ENCODE measurements at places on chromosomes 1 and 21.
A peak's percentile ranks its signal among the peaks of the same experiment; 100 is the strongest.

DNA sequence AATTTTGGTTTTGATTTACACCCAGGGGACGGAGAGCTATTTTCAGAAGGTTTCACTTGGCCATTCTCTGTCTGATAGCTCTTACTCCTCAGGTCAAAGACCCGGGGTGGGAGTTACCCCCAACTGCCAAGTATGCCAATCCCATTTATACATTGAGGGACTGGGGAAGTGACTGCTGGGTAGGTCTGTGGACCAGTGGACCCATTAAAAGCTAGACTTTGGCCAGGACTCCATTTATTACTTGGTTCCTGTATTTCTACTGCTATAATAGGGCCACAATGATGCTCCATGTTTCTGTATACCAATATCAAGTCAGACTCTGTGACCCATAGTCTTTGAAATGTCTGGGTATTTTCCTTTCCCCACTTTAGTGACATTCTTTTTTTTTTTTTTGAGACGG, 14.6 kb downstream of the ZFYVE9 start:
- DNase-seq: no peak

GRCh38 chr1:87951852-87952251, 623.2 kb downstream of the LMO4 start:
- no peak for DNase-seq

- peak; percentile 90 for DNase-seq
These were observed 47.8 kb downstream of the GPR88 start for GRCh38 chr1:100585786-100586185.

DNA sequence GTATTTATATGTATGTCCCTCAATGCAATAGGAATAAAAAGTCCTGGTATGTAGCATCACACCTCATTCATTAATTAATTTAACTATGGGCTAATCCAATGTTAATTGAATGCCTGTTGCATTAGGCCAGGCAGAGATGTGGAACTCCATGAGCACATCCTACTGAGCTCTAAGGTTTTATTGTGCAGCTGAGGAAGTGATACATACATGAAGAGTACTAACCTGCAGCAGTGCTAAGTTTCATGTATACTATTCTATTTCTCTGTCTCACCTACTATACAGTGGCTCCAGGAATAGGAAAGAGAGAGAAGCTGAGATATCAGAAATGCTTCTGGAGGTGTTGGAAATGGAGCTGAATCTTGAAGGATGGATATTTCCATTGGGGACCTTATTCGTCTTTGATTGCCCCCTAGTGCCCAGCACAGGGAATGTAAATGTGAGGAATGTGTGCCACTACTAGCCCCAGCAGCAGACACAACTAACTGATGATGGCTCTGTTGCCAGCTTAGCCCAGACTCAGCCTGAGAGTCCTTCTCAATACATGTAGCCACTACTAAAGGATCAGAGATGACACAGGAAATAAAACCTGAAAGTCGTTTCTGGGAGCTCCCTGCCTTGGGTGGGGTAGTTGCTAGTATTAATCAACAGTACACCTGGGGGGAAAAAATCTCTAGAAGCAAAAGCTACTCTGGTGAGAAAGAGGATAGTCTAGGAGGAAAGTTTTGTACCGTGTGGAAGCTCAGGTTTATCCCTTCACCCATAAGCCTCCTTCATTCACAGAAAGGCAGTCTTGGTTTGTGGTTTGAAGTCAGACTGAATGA, 173.3 kb upstream of the FOXD3 start:
- peak; percentile 58 for DNase-seq

- no peak for DNase-seq
These were observed 866.3 kb upstream of the B3GALT2 start for GRCh38 chr1:194052514-194053338.
